ENCODE measurements at places on chromosomes 5 and 9.

- DNase-seq = no peak
Measured at GRCh38 chr5:86768699-86769202, 151.0 kb downstream of the COX7C start.

GRCh38 chr5:82859451-82860140 is 217.6 kb downstream of the TMEM167A start:
- no peak for DNase-seq

DNA sequence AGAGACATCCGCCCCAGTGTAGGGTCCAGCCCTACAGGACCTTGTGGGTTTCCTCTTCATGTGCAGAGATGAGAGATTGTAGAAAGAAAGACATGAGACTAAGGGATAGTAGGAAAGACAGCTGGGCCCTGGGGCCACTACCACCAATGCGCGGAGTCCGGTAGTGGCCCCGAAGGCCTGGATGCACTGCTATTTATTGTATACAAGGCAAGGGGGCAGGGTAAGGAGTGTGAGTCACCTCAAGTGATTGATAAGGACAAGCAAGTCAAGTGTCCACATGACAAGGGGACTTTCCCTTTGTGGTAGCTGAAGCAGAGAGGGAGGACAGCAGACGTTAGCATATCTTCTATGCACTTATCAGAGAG is 6.2 kb upstream of the TMEM141 start:
- DNase-seq = no peak

DNA sequence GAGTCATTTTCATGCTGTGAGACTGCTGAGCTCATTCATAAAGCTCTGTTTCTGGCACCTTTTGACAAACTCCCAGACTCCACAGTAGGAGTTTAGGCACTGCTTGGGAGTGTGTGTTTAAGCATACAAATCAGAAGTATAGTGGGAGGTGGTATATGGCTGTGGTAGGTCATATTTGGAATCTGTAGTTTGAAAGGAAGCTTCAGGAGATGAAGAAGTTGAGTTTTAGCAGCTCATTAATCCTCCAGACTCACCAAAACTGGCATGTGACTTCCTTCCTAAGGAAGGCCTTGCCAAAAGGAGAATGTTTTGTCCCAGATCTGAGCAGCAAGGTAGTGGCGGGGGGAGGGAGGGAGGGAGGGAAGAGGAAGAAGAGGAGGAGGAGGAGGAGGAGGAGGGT is 52.8 kb downstream of the SAXO1 start:
- DNase-seq = no peak

GRCh38 chr5:152376886-152377285 is 28.2 kb downstream of the NMUR2 start:
- DNase-seq = no peak

DNA sequence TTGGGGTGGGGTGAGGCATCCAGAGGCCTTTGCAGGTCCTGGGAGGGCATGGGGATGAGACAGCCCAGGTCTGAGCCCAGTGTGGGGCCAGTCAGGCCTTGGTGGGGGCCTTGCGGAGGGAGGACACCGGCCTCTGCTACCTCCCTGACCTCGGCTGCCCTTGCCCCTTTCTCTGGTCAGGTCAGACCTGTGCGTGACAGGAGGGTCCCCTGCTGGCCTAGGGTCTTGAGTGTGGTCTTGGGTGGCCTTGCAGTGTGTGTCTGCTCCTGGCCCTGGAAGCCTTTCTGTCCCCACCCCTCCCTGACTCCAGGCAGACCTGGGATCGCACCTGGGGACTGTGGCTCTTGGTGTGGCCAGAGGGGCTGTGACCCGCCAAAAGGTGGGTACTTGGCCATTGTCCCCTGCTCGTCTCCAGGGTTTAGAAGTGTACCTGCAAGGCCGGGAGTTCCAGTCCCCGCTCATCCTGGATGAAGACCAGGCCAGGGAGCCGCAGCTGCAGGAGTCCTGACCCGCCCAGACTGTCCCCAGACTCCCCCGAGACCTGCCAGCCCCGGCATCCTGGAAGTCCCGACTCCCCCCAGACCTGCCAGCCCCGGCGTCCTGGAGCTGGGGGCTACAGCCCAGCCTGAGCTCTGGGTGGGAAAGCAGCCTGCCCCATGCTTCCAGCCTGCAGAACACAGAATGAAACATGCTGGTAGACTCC is 4.4 kb upstream of the MAN1B1 start:
- DNase-seq = no peak

DNA sequence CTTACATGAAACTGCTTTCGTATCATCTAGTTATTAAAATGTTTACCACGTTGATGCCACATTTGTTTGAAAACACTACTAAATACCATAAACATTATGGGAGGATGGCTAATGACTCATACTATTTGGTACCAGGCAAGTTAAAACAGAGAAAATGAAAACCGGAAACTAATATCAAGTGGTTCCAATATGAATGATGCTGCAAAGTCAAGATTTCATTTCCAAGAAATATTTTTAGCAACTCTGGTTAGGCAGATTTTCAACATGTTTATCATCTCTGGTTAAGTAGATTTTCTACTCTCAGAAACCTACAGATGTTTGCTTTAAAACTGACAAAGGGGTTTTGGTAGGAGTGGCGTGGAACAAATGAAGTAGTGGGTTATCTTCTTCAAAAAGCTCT is 4.9 kb upstream of the F2R start:
- no peak for DNase-seq

DNA sequence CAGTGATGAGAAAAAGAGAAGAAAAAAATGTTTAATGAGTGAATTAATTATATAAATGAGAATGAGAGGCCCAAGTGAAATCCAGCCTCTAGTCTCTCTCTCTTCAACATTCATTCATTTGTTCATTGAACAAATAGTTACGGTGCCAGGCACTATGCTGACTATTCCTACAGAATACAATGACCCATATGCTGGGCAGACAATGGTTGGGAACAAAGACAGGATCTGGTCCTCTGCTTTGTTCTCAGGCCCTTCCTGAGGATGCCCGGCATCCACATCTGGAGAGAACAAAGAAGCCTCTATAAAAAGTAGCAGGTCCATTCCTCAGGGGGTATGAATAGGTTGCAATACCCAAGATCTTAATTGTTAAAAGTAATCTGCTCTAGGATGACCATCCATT is 6.9 kb downstream of the ADAM19 start:
- no peak for DNase-seq

DNA sequence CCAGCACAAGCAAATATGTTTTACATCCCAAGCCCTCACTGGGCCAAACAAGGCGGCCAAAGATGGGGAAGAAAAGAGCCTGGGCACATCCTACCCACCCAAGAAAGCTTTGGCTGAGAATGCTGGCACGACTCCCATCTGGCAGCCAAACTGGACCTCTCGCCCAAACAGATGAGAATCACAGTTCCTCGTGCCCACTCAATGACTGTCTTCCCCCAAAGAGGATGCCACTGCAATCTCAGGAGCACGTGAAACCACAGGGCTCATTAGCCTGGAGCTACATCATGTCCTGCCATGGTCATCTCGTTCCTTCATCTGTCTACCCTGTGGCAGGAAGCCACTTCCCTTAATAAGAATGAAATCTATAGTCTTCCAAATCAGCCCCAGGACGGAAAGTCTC is 536.8 kb downstream of the BNC2 start:
- peak; percentile 17 for DNase-seq

- no peak for DNase-seq
Measured at GRCh38 chr5:151100681-151101080, 19.8 kb upstream of the TNIP1 start.
